ENCODE measurements at places on chromosomes 1 and 21.
A peak's percentile ranks its signal among the peaks of the same experiment; 100 is the strongest.

DNA sequence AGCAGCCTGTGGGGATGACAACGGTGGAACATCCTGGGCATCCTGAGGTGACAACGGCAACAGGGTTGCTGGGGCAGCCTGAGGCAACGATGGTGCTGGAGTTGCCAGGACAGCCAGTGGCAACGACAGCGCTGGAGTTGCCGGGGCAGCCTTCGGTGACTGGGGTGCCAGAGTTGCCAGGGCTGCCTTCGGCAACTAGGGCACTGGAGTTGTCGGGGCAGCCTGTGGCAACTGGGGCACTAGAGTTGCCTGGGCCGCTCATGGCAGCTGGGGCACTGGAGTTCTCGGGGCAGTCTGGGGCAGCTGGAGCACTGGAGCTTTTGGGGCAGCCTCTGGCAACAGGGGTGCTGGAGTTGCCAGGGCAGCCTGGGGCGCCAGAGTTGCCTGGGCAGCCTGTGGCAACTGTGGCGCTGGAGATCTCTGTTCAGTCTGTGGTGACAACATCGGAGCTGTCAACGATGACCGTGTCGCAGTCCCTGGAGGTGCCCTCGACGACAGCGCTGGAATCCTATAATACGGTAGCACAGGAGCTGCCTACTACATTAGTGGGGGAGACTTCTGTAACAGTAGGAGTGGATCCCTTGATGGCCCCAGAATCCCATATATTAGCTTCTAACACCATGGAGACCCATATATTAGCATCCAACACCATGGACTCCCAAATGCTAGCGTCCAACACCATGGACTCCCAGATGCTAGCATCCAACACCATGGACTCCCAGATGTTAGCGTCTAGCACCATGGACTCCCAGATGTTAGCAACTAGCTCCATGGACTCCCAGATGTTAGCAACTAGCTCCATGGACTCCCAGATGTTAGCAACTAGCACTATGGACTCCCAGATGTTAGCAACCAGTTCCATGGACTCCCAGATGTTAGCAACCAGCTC lies 8.2 kb downstream of the SON start:
- no peak for DNase-seq

DNA sequence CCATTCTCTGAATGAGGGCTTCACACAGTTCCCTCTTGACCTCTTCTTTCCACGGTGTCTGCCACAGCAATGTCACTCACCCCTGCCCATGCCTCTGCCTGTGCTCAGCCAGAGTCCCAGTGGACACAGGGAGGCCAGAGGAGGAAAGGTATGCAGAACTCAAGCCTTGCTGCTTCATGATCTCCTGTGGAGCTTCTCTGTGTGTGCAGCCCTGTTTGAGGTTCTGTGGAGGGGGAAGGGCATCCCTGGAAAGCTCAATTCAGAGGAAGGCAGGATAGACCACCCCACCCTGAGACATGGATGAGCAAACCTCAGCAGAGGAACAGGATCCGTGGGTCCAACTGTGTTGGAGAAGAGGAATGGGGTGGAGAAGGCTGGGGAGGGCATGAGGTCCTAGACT lies 2.0 kb downstream of the HCN3 start:
- DNase-seq, result no peak

GRCh38 chr1:197776351-197777105 lies 1.2 kb upstream of the DENND1B start:
- DNase-seq, result no peak

DNA sequence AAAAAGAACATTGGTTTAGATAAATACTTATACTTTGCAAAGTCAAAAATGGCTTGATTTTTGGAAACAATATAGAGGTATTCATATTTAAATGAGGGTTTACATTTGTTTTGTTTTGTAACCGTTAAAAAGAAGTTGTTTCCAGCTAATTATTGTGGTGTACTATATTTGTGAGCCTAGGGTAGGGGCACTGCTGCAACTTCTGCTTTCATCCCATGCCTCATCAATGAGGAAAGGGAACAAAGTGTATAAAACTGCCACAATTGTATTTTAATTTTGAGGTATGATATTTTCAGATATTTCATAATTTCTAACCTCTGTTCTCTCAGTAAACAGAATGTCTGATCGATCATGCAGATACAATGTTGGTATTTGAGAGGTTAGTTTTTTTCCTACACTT lies 65.3 kb upstream of the SAMD13 start:
- DNase-seq, result no peak

GRCh38 chr1:84997667-84998600 lies 1.0 kb upstream of the MCOLN2 start:
- peak; percentile 77 for DNase-seq

Measured in endodermal cell (in vitro differentiated cells).